ENCODE measurements at places on chromosomes 7 and 10.

GRCh38 chr10:48705401-48705938 lies 20.8 kb downstream of the WDFY4 start:
- DNase-seq = no peak

GRCh38 chr10:34121781-34122622 lies 693.1 kb downstream of the PARD3 start:
- peak; percentile 72 for DNase-seq

GRCh38 chr7:106257752-106258151 lies 27.0 kb downstream of the NAMPT start:
- no peak for DNase-seq

DNA sequence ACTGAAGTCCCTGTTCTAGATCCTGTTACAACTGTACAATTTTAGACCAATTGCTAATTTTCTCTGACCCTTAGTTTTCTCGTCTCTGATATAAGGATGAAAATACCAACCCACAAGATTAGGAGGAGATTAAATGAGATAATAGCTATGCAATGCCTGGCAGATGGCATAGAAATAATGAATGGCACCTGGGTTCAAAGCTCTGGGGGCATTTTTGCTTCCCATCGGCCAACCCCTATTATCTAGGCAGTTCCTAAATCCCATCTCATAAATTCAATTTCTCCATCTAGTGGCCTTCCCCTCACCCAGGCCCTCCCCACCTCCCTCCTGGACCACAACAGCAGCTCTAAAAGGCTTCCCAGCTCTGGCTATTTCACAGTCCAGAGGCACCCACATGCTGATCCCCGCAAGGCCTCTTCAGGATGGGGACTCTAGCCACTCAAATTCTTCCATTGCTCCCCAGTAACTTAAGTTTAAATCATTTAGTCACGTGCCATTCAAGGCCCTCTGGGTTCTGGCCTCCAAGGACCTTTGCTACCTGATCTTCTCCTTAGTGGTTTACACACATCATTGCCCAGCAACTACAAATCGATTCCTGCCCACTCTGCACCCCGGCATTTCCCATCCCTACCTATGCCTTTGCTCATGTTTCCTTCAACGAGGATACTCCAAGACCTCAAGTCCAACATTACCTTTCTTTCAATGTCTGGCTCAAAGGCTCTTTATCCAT lies 202.4 kb upstream of the KLF14 start:
- DNase-seq = no peak

- no peak for DNase-seq
Observed at GRCh38 chr7:102817616-102818573, 69.1 kb downstream of the FAM185A start.

DNA sequence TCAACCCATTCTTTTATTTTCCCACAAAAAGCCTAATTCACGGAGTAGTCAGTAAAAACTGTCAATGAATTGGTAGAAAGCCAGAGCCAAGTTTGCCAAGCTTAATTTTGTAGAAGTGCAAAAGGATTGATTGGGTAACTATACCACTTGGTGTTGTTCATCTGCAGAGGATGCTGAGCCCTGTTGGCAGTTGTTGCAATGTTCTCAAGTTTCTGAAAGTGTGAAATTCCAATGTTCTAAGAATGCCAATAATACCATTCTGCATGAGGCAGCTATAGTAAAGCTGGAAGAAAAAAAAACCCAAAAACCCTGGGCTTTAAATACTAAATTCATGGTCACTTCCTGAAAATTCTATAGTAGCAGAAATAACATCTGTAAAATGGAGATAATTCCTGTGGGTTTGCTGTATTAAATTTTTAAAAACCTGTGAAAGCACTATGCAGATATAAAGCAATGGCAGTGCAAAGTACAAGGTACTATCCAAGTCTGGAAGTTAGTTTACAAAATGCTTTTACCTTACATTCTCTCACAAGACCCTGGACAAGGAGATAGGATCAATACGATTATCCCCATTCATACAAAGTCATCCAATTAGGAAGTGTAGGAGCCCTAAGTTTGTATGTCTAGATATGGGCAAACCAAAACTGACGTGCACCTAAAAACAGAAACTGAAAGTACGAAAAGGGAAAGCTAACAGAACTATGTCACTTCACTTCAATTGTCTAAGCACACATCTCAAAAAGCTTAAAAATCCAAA lies 6.0 kb upstream of the PON1 start:
- peak; percentile 16 for DNase-seq

- DNase-seq = peak; percentile 33
Observed at GRCh38 chr10:6409971-6410643, 170.0 kb downstream of the PRKCQ start.

DNA sequence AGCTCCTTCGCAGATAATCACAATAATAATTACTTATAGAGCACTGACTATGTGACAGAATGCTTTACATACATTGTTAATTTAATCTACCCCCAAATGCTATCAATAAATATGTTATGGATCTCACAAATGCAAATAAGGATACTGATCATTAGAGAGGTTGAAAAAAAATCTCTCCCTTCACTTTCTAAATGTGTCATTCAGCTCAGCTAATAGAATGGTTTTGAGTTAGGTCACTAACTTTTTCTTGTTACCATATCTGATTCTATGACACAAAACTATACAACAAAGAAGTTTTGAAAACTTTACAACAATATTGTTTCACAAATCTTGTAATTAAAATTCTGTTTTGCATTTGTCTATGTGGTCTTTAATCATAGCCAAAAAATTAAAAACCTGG lies 17.4 kb downstream of the NEUROD6 start:
- no peak for DNase-seq

- no peak for DNase-seq
Observed at GRCh38 chr7:146956853-146957252, 840.3 kb downstream of the CNTNAP2 start.

- DNase-seq = no peak
Observed at GRCh38 chr7:47552621-47553020, 29.3 kb downstream of the TNS3 start.

DNA sequence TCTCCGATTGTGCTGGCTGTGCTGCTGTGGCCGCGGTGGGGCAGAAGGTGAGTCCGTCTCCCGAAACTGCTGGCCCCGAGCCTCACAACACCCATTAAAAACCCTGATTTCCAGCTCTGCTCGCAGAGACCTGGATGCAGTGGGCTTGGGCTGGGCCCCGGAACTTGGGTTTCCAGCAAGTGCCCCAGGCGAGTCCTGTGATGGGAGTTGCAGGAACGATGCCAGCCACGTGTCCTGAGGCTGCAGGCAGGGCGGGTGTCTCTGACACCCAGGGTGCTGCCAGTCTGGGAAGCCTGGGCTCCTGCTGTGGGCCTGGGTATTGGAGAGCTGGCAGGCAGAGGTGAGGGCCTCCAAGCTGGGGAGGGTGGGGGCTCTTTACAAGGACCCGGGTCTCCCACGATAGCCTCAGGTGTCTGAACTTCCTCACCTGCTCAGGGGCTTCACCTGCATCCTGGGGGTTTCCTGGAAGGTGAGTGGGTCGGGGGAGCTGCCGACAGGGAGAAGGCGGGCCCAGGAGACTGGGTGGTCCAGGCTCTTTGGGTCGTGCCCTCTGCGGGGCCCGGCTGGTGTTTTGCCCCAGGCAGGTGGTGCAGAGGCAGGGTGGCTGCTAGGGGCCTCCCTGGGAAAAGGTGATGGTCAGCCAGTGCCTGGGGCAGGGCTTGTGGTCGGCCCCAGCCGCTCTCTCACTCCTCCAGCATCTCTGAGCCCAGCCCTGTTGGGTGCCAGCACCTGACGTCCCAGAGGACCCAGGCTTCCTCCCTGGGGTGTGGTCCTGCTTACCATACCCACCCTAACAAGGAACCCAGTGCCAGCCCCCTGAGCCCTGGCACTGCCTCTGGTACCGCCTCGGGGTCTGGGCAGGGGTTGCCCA lies 180.3 kb downstream of the DNAJB6 start:
- DNase-seq = no peak

DNA sequence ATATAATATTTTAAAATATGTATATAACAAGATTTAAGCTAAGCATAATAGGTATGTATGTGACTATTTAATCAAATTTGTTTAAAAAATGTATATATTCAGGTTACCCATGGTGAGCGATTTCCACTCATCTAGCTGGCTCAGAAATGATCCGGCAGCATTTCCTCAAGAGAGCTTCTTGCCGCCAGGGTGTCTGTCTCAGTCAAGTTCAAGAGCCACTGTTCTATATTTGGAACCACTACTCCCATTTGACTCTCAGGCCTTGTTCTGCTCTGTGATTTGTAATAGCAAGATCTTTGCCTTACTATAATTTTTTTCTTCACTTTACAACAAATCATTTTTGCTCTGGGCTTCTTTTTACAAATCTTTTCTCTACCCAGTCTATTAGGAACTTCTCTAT lies 48.7 kb upstream of the CNTNAP2 start:
- no peak for DNase-seq

DNA sequence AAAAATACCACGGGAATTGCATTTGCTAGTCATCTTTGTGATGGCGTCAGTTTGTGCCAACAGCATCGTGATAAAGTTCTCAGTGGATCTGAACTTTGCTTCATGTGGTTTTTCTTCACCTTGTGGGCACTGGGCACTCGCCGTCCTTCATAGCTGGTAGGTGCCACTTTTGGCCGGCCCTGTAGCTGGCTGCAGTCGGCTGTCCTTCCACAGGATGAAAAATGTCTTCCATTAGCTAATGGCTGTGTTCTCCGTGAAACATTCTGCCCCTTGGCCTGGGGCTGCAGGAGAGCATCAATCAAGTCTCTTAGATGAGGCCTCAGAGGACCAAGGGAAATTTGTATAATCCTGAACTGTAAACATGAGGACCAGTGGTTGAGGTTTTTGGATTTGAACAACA lies 145.3 kb downstream of the DYNC1I1 start:
- no peak for DNase-seq

GRCh38 chr10:4034907-4035598 lies 250.0 kb upstream of the KLF6 start:
- DNase-seq = peak; percentile 24

- DNase-seq = no peak
Observed at GRCh38 chr10:30722956-30723620, 93.5 kb upstream of the LYZL2 start.

DNA sequence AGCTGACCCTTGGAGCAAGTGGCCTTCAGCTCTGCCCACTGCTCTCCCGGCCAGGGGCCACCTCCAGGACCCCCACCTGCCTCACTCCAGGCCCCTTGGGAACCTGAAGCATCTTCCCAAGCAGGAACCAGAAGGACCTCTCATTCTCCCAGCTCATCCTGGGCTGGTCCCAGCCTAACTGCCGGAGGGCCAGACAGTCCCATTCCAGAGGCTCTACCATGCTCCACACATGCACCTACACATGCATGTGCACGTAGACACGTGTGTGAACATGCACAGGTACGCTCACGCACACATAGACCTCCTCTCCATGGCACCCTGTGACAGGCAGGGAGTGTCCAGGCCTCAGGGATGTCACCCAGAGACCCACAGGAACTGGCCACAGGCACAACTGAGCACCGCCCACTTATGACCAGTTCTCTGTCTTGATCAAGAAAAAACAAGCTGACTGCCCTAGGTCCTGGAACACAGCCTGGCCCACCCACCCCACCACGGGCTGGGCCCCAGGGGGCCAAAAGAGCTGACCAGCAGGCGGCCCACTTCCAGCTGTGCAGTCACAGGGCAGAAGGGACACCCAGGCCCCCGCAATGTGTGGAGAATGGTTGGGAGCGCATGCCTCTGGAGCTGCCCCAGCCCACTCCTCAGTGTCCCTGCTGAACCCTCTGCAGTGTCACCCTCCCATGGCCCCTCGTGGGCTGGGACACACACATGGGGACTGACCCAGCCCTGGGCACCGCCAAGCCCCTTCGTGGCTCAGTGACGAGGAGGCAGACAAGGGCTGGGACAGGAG lies 43.4 kb downstream of the CAMK2B start:
- no peak for DNase-seq

GRCh38 chr10:98416606-98417388 lies 1.8 kb upstream of the PYROXD2 start:
- DNase-seq = no peak

GRCh38 chr7:42567051-42567450 lies 330.0 kb upstream of the GLI3 start:
- no peak for DNase-seq

DNA sequence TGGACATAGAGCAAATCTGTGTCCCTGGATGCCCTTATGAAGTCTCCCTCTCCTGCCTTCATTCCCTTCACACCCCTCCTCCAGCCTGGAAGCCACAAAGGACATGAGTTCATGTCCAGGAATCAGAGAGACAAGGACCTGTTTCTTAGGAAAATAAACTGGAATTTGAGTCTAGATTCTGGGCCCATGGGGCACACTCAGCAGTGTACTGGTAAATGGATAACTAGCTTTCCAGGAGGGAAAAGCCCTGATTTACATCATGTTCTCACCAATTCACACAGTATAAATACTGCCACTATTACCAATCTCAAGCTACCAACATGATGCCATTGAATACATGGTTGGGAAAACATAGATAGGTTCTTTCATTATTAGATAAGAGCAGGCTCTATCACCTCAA lies 9.9 kb downstream of the FAM237B start:
- no peak for DNase-seq

GRCh38 chr10:79402951-79403350 lies 42.5 kb downstream of the ZCCHC24 start:
- no peak for DNase-seq

DNA sequence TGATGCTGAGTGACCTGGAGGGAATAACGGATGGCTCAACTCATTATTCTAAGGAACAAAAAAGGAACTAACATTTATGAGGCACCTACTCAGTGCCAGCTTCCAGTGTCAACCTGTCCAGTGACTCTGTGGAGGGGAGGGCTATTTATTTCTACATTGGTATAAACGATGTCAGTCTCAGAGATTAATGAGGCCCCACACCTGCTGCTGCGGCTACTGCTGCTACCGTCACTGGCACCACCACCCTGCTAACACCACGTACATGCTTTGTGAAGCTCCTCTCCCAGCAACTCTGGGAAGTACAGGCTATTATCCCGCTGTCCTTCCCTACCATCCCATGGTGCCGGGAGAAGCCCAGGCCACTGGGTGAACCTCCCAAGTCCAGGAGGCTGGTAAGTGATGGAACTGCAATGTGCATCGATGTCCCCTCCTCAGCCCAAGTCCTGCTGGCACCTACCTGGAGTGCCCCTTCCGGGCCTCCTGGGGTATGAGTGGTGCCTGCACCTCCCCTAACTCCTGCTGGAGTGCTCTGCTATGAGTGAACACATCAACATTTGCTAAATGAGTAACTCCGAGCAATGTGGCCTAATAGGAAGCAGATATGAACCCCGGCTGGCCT lies 101.5 kb downstream of the ARHGAP22 start:
- DNase-seq = no peak

- DNase-seq = no peak
Observed at GRCh38 chr7:11702938-11703337, 129.1 kb downstream of the THSD7A start.

GRCh38 chr10:72272689-72273409 lies 875 bp upstream of the DDIT4 start:
- DNase-seq = no peak

DNA sequence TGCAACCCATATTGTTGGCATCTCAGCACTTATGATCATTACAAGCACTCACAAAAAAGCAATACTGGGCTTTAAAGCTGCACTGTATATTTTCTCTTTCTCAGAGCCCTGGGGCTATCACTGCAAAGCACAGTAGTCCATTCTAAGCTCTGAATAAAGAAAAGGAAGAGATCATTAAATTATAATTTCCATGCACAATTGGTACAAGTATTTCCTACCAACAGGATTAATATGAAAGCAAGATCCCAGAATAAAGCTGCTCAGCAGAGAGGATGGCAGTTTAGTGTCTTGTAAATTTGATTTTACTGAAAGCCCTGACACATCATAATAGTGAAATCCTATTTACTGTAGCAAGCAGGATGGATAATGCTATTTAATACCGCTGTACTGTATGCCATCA lies 205.3 kb downstream of the CHCHD3 start:
- DNase-seq = no peak
